ENCODE measurements at places on chromosomes 16 and 17. TPM values are rescaled to one million over a fixed set of nuclear protein-coding genes. Genes with fewer than 3 reads are reported as not detected.

GRCh38 chr16:22813223-22813947 is 577 bp upstream of the HS3ST2 start:
- peak; percentile 17 for DNase-seq

DNA sequence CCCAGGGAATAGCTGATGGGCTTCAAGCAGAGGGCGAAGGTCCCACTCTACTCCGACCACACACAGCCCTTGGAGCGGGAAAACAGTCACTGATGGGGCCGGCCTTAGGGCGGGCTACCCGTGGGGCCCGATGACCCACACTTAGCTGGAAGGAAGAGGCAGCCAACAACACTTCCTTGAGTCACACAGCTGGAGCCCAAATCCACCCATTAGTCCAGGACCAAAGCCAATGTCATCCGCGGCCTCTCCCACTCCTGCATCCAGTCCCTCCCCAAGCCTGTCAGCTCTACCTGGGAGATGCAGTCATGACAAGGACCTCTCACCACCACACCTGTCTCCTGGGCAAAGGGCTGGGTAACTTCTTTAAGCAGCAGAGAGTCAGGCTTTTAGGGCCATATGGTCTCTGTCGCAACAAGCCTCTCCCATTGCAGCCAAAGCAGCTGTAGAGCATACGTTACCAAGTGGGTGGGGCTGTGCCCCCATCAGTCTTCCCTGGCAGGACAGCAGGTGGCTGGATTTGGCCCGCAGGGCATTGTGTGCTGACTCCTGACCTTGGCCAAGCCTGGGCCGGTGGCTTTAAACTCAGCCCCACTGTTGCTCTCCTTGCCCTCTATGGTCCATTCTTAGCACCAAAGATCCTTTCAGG is 110.7 kb downstream of the SOCS1 start:
- no peak for DNase-seq

The CTF1 gene
- 0.81 TPM for total RNA-seq

The KCNG4 gene
- total RNA-seq = not detected

Data from B cell (primary cell).